ENCODE measurements at places on chromosomes 2 and 18.

DNA sequence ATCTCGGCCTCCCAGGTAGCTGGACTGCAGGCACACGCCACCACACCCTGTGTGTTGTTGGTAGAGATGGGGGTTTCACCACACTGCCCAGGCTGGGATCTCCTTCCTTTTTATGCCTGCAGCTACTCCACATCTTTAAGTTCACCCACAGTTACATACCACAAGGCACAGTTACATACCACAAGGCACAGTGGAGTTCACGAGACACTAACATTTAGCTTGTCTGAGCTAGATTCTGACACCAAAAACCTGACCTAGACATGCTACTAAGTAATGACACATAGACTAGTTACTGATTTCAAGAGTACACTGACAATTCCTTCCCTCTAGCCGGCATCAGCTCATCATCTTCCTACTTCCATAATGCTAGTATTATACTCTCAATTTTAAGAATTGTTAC is 4.3 kb downstream of the POLR2D start:
- no peak for DNase-seq

- no peak for DNase-seq
These were observed at the start of gene PROKR1 for GRCh38 chr2:68643011-68643873. PROKR1 (plus strand) TSS chr2:68643579; CDS start chr2:68645822, 2,243 bp downstream.

GRCh38 chr2:105324732-105325131 is 4.8 kb downstream of the TGFBRAP1 start:
- DNase-seq, result no peak

DNA sequence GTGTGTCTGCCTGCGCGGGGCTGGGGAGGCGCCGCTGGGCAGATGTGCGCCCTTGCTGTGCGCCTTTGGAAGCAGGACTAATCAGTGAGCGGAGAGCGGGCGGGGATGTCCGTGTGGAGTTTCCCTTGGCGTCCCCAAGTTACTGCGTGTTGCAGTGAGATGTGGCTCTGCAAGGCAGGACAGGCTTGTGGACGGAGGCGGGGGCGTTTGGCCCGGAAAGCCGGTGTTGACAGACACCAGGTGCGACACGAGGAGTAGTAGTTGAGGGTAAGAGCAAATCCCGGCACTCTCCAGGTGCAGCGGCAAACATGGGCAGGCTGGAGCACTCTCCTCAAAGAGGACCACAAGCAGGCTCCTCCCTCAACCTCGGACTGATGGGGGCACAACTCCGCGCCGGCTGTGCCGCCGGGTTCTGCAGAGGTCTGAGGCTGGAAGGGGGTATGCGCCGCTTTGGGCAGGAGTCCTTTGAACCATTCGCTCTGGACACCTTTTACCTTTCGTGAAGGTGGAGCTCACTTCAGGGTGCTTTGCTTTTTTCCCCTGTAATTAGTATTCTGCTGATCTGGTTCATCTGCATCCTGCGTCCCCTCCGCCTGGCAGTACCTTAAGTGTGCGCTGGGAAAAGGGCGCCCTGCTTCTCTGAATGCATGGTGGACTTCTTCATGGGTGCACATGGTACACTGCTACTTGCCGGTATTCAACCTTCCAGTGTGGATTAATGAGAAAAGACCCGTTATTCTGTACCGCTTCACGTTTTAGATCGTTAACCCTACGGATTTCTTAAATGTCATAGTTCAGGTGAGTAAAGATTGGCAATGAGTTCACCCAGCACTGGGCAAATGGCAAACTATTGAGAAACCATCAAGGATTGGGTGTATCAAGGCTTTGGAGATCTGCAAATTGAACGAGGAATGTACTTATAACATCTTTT is 608 bp downstream of the CDH7 start:
- DNase-seq, result peak; percentile 32

DNA sequence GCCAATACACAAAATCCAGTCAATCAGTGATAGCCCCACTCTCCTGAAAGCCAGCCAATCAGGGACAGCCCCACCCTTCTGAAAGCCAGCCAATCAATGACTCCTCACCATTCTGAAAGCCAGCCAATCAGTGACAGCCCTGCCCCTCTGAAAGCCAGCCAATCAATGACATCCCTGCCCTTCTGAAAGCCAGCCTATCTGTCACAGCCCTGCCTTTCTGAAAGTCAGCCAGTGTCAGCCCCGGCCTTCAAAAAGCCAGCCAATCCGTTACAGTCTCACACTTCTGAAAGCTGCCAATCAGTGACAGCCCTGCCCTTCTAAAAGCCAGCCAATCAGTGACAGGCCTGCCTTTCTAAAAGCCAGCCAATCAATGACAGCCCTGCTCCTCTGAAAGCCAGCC is 95.9 kb upstream of the HDAC4 start:
- no peak for DNase-seq

- no peak for DNase-seq
These were observed 33.7 kb upstream of the RFX8 start for GRCh38 chr2:101508636-101509035.

GRCh38 chr2:96485751-96486651 is 19.2 kb downstream of the NEURL3 start:
- peak; percentile 47 for DNase-seq

GRCh38 chr2:224969633-224970260 is 72.5 kb downstream of the DOCK10 start:
- DNase-seq, result no peak

DNA sequence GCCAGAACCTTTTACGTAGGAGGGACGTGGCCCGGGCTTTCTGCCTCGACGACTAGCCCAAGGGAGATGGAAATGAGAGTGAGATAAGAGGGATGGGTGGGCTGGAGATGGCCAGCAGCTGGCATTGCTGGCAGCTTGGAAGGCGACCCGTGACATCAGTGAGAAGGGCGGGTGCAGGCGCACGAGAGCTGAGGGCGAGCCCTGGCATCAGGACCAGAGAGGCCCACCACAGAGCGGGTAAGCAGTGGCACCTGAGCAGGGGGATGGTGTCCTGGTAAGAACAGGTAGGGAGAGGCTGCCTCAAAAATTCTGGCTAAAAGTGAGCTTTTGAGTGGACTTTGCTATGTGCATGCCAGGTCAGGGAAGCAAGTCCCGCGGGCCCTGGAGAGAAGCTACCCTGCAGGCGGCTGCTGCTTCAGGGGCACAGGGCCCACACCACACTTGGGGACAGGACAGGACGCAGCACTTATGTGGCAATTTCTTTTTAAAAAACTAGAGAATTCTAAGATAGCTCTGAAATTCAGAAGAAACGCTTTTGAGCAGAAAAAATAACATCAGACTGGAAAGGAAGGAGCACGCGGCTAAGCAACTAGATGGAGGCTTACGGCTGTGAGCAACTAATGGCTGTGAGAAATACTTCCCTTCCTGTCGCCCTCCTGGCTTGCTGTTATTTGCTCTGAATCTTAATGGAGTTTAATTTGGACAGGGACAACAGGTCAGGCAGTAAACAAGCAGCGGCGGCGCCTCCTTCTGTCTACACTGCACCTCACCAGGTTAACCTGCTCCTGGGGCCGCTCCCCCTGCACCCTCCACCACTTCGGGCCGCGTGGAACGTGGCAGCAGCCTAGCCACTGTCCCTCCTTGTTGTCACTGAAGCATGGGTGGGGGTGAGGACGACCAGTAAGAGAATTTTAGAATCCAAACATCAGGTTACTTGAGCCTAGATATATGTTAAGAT is 20.5 kb downstream of the THAP4 start:
- DNase-seq, result no peak

DNA sequence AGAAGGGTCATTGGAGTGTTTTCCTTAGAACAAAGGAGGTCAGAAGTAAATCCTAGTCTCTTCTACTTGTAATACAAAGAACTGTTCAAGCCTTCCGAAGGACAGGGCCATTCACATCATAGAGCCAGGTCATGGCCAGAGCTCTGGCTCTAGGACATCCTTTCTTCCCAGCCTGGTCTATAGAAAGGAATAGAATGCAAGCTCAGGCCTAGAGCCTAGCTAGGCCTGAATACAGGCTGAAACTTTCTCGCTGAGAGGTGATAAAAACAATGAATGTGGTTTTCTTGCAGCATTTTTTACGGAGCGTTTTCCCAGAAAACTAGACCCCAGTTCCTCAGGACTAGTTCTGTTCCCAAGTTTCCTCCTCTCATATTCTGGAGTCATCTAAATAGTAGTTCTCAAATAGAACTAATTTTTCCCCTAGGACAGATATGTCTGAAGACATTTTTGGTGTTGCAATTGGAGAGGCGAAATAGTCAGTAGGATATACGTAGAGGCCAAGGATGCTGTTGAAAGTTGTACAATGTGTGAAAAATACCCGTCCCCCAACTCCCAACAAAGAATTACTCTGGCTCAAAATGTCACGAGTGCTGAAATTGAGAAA is 6.8 kb downstream of the UGT1A6 start:
- no peak for DNase-seq

GRCh38 chr2:28726177-28726576 is 25.5 kb upstream of the PPP1CB start:
- no peak for DNase-seq

DNA sequence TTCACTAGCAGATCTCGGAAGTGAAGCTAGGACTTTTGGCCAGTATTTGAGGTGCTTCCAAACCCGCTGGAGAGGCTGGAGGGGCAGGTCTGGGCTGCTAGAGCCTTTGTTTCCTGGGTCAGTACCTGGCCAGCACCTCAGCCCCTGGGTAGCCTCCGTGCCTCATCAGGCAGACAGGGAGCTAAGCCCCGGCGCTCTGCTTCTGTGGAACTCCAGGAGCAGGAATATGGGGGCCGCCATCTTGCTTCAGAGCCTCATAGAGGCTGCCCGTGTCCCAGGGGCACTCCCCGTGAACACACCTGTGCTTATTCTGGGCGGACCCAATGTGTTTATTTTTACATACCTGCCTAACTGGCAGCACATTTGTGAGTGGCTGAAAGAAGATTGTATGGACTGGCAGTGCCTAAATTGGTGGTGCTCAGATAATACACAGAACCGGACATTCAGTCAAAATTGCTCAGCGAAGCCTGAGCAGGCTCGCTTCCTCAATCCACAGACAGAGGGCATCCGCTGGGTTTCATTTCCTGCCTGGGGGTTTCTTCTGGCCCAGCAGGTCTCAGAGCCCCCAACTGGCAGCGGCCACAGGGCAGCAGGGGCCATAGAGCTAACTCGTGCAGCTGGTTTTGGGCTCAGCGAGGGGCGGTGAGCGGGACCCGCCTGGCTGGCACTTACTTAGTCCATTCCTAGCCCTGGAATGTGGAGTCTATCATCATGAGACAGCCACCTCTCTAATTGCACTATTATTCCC is 176.8 kb upstream of the ALKAL2 start:
- DNase-seq, result no peak

- no peak for DNase-seq
These were observed 886.7 kb downstream of the SUCLG1 start for GRCh38 chr2:83572400-83572799.

GRCh38 chr2:108552566-108552965 is 18.3 kb downstream of the LIMS1 start:
- DNase-seq, result no peak

GRCh38 chr18:21955757-21956652 is 213.4 kb upstream of the GATA6 start:
- DNase-seq, result peak; percentile 50

- DNase-seq, result no peak
These were observed 2.5 kb upstream of the SH3RF3 start for GRCh38 chr2:109126501-109126860.

- no peak for DNase-seq
These were observed 104.6 kb downstream of the EVA1A start for GRCh38 chr2:75456111-75456510.

DNA sequence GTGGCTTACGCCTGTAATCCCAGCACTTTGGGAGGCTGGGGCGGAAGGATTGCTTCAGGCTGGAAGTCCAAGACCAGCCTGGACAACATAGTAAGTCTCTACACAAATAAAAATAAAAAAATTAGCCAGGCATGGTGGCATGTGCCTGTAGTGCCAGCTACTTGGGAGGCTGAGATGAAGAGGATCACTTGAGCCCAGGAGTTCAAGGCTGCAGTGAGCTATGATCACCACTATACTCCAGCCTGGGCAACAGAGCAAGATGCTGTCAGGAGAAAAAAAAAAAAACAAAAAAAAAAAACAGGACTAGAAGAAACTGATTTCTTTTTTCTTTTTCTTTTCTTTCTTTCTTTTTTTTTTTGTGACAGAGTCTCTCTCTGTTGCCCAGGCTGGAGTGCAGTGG is 13.6 kb downstream of the SPDYA start:
- no peak for DNase-seq

DNA sequence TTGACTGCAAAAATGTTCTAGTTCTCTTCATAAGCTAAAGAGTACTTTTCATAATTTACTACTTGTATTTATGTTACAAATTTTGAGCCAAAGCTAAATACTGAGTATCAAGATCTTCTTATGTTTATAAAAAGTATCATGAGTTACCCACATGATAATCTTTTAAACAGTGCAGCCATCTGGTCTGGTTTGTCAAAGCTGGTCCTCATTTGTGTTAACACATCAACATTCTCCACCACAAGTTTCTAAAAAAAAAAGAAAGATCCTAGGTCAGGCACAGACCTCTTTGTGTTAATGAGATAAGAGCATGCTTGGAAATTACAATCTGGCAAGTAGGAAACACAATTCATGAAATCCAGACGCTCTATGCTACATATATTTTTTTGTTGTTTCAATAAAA is 75.5 kb upstream of the FRZB start:
- no peak for DNase-seq

GRCh38 chr2:69565431-69565839 is 78.1 kb downstream of the AAK1 start:
- DNase-seq, result no peak

DNA sequence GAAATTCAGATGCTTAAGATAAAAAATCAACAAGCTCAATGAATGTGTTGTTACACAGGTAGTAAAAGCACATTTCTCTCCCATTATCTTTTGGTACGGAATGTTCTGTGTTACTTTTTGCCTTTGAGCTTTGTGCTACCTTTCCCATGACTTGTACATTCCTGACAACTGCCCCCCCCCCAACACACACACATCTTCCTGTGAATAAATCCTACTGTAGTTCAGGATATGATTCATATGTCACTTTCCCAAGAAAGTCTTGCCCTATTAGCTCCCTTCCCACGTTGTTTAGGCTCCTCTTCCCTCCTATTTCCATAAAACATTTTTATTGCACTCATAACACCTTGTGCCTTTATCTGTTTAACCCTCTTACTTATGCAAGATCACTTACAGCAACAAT is 442.6 kb upstream of the LRATD1 start:
- DNase-seq, result no peak

- DNase-seq, result no peak
These were observed 12.9 kb downstream of the UBR3 start for GRCh38 chr2:169839954-169840746.

- DNase-seq, result no peak
These were observed 42.5 kb downstream of the PSD4 start for GRCh38 chr2:113216321-113216720.

- no peak for DNase-seq
These were observed 66.9 kb downstream of the C18orf63 start for GRCh38 chr18:74382481-74383017.

DNA sequence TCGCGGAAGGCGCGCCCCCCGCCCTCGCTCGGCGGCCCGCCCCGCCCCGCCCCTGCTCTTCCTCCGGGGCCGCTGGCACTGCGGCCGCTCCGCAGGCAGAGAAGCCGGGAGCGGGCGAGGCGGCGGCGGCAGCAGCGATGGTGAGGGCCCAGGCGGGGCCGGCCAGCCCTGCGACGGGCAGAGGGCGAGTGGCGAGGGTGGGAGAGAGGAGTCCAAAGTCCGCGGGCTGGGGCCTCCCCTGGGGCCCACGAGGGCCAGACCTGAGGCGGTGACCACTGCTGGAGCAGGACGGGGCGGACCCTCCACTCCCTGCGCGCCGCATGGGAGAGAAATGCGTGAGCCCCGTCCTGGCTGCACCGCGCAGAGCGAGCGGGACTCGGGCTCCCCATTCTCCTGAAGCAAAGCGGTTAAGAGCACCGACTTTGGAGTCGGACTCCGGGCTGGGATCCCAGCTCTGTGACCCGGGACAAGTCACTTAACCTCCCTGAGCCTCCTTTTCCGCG is at the start of gene VAMP5:
VAMP5 (plus strand) TSS at position 78 of the 503 bp plus-strand sequence; CDS start at position 138, 60 bp downstream.
- DNase-seq, result no peak

- DNase-seq, result no peak
These were observed 79.0 kb downstream of the COLEC12 start for GRCh38 chr18:421247-422155.

Measured in NCI-H2227 treated with DMSO at 0.1 percent for 48 hours (cell line).